ENCODE measurements at places on chromosomes 2 and 18. TPM values are rescaled to one million over a fixed set of nuclear protein-coding genes. Genes with fewer than 3 reads are reported as not detected.

Gene SULT1C2
- 5.8 TPM for total RNA-seq

DNA sequence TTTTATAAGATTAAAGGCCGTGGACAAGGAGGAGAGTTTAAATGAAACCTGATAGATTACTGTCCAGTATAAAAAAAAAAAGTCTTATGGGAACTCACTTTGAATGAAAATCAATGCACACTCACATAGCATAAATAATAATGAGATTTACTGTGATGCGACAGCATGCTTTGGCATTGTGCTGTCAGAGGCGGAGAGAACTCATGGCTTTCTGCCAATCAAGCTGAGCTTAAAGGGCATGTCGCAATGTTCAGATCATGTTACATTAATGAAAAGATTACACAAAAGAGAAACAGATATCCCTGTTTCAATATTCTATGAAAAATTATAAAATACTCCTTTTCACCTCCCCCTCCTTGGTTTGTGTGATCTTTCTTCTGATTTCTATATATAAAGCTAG lies 310.8 kb downstream of the ERBB4 start:
- no peaks in the 10 kb centered on the region for H3K27me3 ChIP-seq
- no peaks in the 10 kb centered on the region for H3K4me1 ChIP-seq
- no peaks in the 10 kb centered on the region for H3K36me3 ChIP-seq
- H3K27ac ChIP-seq: no peak overlapping the region
- no peak overlapping the region for H3K4me3 ChIP-seq

- H3K36me3 ChIP-seq: peaks cover 51% of the 10 kb centered on the region
- no peaks in the 10 kb centered on the region for H3K4me1 ChIP-seq
- H3K27ac ChIP-seq: no peak overlapping the region
- no peak overlapping the region for H3K4me3 ChIP-seq
Measured at GRCh38 chr2:215359576-215359922, 47.7 kb downstream of the ATIC start.

DNA sequence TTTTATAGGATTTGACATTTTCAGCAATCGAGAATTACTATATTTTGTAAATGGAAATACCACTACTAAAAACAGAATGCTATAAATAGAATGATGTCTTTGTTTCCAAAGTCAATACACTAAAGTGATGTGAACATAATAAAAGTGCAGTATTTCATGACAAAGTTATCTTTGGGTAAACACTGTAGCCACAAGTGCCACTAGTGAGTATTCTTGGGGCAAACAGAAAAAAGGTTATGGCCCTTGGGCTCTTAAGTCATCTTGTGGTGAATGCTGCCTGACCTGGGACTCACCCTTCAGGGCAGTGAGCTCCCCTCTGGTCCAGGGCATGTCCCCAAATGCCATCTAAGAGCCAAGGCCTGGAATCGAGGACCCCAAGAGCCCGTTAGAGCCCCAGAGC lies 99.2 kb upstream of the KYNU start:
- DNase-seq: no peak
- H3K4me3 ChIP-seq: no peak overlapping the region
- H3K36me3 ChIP-seq: no peaks in the 10 kb centered on the region
- H3K27ac ChIP-seq: no peak overlapping the region
- H3K4me1 ChIP-seq: no peaks in the 10 kb centered on the region
- H3K27me3 ChIP-seq: no peaks in the 10 kb centered on the region

DNA sequence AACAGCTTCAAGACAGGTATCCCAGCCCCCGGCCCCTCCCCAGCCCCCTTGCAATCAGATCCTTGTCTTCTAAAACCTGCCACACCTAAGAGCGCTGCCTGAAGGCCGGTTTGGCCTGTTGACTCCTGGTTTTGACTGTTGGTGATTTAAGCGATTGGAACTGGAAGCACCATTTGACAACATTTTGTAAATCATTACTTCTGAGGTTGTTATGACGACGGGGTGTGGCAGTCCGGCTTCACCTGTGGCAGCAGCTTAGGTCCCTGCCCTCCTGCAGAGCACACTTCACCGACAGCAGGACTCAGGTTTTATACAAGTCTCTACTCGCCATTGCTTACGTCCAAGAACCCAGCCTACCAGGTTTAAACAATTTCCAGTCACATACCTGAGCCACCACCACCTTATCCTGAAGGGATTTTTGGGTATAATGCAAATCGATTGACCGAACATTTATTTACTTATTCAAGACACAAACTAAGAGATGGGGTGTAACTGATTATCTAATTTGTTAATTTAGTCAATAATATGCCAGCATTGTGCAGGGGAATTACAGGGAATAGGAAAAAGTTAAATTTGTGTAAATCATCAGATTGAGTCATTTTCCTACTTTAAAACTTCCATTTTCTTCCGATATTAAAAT lies 707 bp upstream of the DGUOK start:
- H3K36me3 ChIP-seq: no peaks in the 10 kb centered on the region
- H3K27me3 ChIP-seq: no peaks in the 10 kb centered on the region
- H3K4me1 ChIP-seq: peaks cover 18% of the 10 kb centered on the region
- peak overlapping the region; percentile 96 for H3K27ac ChIP-seq
- peak overlapping the region; percentile 74 for H3K4me3 ChIP-seq

DNA sequence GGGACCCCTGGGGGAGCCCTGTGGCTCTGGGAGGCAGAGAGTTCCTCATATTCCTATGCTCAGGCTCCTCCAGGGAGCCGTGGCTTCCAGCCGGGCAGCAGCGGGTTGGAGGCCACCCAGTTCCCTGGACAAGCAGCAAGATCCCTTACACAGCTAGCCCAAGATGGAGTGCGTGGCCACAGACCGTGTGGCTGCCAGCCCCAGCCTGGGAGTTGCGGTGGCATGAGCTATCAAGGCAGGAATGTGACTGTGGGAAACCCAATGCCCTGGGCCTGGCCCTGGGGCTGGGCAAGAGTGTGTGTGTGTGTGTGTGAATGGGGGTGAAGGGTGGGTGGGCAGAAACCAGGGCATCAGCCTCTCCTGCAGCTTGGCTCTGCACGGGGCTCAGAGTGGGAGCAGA lies 130.5 kb downstream of the DYSF start:
- no peak for DNase-seq
- H3K4me1 ChIP-seq: no peaks in the 10 kb centered on the region
- no peaks in the 10 kb centered on the region for H3K36me3 ChIP-seq
- no peak overlapping the region for H3K27ac ChIP-seq
- no peaks in the 10 kb centered on the region for H3K27me3 ChIP-seq

GRCh38 chr18:10533111-10533510 lies 7.3 kb downstream of the NAPG start:
- no peak overlapping the region for H3K27ac ChIP-seq
- no peak for DNase-seq
- peaks cover 26% of the 10 kb centered on the region for H3K4me1 ChIP-seq
- no peak overlapping the region for H3K4me3 ChIP-seq
- no peaks in the 10 kb centered on the region for H3K27me3 ChIP-seq
